ENCODE measurements at places on chromosomes 4 and X.

GRCh38 chr4:31275906-31276305 is 555.7 kb downstream of the PCDH7 start:
- DNase-seq, result no peak

- DNase-seq, result no peak
Measured at GRCh38 chr4:169314906-169315305, 44.1 kb upstream of the SH3RF1 start.

- no peak for DNase-seq
Measured at GRCh38 chr4:7312691-7313090, 120.4 kb downstream of the SORCS2 start.

GRCh38 chr4:137253949-137254348 is 278.3 kb downstream of the PCDH18 start:
- no peak for DNase-seq

- DNase-seq, result no peak
Measured at GRCh38 chr4:168604496-168605373, 107.9 kb downstream of the PALLD start.

DNA sequence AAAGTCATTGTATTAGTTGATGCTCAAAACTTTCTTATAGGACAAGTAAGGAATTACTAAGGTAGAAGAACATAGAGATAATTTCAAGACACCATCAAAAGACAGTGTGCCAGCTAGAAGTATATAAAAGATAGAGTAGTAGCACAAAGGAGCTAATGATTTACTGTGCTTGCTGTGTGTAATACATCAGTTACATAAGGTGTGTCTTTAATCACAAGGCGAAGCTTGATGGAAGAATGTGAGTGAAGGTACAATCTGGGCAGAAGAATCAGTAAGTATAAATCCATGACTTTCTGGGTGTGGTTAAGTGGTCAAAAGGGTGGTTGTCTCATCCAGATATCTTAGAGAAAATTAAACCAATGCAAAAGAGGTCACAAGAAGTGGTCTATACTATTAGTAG is 95.1 kb upstream of the BOD1L1 start:
- no peak for DNase-seq

GRCh38 chr4:958314-958665 is 15.1 kb downstream of the DGKQ start:
- DNase-seq, result no peak

DNA sequence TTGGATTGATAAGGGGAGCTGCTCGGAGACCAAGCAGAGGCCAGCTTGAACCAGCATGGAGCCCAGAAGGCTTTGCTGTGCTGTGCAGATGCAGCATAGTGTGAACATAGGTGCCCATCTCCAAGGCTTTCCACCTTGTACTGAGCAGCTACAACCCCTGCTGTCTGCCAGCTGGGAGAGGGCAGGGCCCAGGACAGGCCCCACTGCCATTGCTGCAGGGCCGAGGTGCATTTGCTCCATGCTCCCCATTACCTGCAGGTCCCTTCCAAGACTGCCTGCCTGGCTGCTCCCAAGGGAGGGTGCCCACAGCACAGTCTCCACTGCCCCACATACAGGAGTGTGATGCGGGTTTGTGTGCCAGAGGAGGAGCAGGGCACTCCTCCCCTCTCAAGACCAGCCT is 1016.0 kb upstream of the INTU start:
- DNase-seq, result no peak

DNA sequence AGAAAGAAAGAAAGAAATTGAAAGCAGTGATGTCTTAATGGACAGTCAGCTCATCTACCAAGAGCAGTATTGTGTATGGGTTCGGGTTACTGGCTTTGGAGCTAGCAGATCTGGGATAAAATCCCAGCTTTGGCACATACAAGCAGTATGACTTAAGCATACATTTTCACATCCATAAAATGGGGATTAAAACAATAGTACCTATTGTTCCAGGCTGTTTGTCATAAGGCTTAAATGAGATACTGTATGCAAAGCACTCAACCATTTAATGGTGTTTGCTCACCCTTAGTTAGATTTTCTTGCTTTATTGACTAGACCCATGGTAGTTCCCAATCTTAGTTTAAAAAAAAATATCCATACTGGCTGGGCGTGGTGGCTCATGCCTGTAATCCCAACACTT is 7.8 kb upstream of the TMEM164 start:
- DNase-seq, result no peak

GRCh38 chr4:1403177-1403583 is 3.1 kb downstream of the NKX1-1 start:
- DNase-seq, result no peak

DNA sequence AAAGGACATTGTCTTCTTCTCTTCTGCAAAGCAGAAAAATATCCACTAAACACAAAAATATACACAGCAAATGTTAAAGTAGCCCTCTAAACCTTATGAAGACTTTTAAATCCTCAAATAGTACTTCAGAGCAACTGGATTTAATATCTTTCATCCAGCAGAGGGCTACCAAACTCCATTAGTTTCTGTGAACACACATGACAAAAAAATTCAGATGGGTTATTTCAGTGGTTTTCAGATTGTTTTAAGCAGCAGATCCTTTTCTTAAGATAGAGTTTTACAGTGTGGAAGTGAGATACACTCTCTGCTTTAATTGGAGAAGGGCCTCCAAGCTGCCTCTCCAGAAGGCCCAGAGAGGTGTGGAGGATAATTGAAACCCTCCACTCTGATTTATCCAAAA is 56.7 kb downstream of the ANK2 start:
- DNase-seq, result no peak

DNA sequence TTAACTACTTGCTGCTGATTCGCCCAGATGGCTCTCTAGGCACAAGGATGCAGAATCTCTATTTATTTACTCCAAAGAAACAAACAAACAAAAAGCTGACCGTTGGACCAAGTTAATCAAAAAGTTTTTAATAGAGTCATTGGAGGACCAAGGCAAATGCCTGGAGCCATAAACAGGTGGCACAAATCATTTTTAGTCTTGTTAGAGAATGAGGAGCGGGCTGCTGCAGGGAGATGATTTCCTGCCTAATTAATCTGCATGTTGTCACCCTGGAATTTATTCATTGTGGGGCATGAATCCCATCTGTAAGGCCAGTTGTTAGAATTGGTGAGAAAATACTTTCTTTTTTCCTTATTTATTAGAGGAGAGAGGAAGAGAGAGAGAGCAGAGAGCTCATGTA is 147.4 kb upstream of the GATB start:
- DNase-seq, result no peak

DNA sequence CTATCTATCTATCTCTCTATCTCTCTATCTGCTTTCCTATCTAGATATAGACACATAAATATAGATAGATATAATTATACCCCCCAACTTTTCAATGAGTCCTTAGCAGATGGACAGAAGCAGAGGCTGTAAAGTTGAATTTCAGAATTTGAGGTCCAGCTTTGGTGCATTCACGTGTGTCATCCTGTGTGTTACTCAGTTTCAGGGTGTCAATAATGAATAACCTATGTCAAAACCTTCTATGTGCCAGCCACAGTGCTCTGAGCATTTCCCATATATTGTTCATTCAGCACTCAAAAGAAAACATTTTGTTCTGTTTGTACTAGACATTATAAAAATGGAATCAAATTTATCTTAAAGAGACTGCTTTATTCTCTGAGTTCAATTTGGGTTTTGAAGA is 310.0 kb downstream of the ARHGAP24 start:
- no peak for DNase-seq
